ENCODE measurements at places on chromosomes 4 and X. TPM values are rescaled to one million over a fixed set of nuclear protein-coding genes. Genes with fewer than 3 reads are reported as not detected.

BMX gene
- 1.4 TPM for total RNA-seq

HEPH gene
- 55.8 TPM for total RNA-seq

UGT2B17 gene
- 0.11 TPM for total RNA-seq

- DNase-seq = no peak
These were observed 76.8 kb downstream of the IL15 start for GRCh38 chr4:141713185-141713584.

DNA sequence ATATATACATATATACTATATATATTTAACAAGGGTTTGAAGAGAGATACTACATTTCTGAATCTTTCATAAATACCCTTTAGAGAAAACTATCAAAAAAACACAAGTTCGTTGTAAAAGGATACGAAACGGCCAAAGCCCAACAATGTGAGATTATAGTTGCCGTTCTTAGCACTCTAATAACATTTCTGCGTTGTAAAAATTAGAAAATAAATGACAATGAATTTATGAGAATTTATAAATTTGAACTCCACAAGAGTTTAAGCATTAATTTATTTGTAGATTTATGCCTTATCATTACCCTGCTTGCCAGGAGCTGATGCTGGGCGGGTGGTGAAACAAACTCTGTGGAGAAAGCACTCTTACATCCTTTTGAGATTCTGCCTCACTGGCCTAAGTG lies 1.1 kb downstream of the WDR17 start:
- DNase-seq = no peak

Data from K562 (cell line).